ENCODE measurements at places on chromosomes 1 and 21. TPM values are rescaled to one million over a fixed set of nuclear protein-coding genes. Genes with fewer than 3 reads are reported as not detected.

The BEND5 gene
- total RNA-seq = 3.5 TPM

The ERMAP gene
- 8.1 TPM for total RNA-seq

The HSD11B1 gene
- total RNA-seq = not detected

The XCL2 gene
- not detected for total RNA-seq

The KCNK1 gene
- 4.7 TPM for total RNA-seq

The TEDDM1 gene
- not detected for total RNA-seq

The RUNX3 gene
- not detected for total RNA-seq

The TDRD5 gene
- not detected for total RNA-seq

The RAB7B gene
- 0.33 TPM for total RNA-seq

The TMEM52 gene
- total RNA-seq = 3.1 TPM

The PROX1 gene
- 0.51 TPM for total RNA-seq

The UBE2G2 gene
- total RNA-seq = 38.8 TPM

The LMX1A gene
- not detected for total RNA-seq
